ENCODE measurements at places on chromosomes 16 and 17.

GRCh38 chr16:52871481-52871880 lies 181.2 kb downstream of the CHD9NB start:
- no peak for DNase-seq

- DNase-seq = no peak
Observed at GRCh38 chr17:82134101-82134500, 36.1 kb upstream of the FASN start.

- no peak for DNase-seq
Observed at GRCh38 chr17:77343031-77343800, 202.4 kb downstream of the SEC14L1 start.

- no peak for DNase-seq
Observed at GRCh38 chr16:56047307-56048234, 143.7 kb upstream of the GNAO1 start.

GRCh38 chr16:23950898-23951297 lies 115.1 kb downstream of the PRKCB start:
- DNase-seq = no peak

DNA sequence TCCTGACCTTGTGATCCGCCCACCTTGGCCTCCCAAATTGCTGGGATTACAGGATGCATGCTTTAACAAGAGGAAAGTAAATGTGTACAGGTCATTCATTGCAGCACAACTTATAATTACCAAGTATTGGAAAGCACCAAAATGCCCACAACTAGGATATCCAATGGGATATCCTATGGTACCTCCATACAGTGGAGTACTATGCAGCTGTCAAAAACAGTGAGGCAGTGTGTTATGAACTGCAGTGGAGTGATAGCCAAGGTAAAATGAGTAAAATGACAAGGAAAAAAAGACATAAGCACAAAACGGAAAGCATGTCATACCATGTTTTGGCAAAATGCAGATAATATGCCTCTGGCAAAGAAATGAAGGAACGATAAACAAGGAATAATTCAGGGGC lies 87.6 kb downstream of the FOXL1 start:
- no peak for DNase-seq

GRCh38 chr17:5510771-5511170 lies 24.4 kb downstream of the MIS12 start:
- DNase-seq = no peak

DNA sequence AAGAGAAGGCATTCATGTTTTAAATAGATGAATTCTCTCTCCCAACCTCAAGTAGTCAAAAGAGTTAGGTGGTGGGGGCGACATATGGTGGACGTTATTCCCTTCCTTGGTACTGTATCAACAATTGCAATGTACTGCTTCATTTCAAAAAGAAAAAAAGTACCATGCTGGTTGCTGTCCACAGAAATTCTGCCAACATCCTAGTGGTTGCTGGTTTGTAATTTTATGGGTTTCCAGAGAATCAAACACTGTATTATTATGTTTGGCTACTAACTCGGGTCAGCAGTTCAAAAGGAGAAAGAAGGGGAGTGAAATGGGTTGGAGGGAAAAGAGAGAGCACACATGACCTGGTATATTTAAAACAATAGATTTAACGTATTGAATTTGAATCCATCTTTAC lies 61.1 kb upstream of the KCNJ16 start:
- DNase-seq = no peak

DNA sequence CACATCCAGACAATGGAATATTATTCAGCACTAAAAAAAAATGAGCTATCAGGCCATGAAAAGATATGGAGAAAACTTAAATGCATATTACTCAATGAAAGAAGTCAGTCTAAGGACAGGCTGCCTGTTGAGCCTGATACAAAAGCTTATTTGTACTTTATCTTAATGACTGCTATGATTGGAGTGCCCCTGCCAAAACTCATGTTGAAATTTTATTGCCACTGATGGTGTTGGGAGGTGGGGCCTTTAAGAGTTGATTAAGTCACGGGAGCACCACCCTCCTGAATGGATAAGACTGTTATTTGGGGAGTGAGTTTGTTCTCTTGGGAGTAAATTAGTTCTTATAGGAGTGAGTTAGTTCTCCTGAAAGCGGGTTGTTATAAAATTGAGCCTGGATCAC lies 9.9 kb downstream of the C17orf67 start:
- no peak for DNase-seq

- no peak for DNase-seq
Observed at GRCh38 chr17:77817953-77818352, 140.6 kb upstream of the TNRC6C start.

- no peak for DNase-seq
Observed at GRCh38 chr17:18224053-18224386, 1.4 kb upstream of the LLGL1 start.

- DNase-seq = no peak
Observed at GRCh38 chr16:75197522-75198134, 9.3 kb downstream of the CTRB2 start.

DNA sequence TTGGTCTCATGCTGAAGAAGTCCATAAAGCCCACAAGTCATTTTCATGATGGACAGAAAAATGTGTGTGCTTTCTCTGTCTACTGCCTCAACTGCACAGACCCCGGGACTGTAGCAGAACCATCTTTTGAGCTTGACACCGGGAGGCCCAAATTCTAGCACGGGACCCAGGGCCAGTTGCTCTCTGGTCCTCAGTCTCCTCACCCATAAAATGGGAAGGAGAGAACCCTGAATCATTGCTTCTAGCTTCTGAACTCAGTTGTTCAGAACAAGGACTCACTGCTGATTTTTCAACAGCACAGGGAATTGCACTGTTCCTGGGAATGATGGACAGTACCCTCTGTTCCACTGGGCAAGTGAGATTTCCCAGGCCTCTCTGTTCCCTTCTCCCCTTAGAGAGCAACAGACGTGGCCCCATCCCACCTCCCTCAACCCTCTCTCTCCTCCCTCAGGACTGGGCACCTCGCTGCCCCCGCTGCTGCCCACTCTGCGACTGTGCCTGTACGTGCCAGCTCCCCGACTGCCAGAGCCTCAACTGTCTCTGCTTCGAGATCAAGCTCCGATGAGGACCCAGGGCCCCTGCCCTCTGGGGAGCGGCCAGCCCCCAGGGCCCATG lies 2.2 kb upstream of the ALDOA start:
- DNase-seq = no peak

DNA sequence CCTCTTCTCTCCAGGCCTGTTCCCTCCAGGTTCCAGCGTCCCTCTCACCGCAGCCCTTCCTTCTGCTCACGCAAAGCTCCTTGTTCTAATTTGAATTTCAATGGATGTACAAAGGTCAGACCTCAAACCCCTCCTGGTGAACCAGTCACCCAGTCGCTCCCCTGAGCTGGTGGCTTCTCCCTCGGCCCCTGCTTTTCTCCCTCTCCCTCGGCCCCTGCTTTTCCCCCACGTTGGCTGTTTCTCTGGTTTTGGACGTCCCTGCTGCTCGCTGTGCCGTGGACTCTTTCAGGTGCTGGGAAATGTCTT lies 8.6 kb upstream of the MSLN start:
- no peak for DNase-seq

- DNase-seq = no peak
Observed at GRCh38 chr16:11597235-11598095, 10.7 kb upstream of the LITAF start.

DNA sequence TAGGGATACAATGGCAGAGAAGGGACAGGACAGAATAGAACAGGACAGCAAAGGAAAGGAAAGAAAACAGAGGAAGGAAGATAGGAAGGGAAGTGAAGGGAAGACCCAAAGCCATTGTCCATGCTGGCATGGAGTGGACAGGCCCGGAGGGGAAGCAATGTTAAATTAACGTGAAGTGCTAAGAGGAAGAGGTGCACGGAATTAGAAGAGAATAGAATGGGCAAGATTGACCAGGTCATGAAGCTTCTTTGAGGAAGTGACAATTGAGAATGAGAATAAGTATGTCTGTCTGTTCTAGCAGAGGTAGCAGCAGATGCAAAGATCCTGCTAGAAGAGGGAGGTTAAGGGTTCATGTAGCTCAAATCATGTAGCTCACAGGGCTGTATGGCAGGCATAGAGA lies 117.2 kb downstream of the MAF start:
- DNase-seq = no peak

- DNase-seq = no peak
Observed at GRCh38 chr17:65170839-65171238, 33.7 kb downstream of the RGS9 start.

DNA sequence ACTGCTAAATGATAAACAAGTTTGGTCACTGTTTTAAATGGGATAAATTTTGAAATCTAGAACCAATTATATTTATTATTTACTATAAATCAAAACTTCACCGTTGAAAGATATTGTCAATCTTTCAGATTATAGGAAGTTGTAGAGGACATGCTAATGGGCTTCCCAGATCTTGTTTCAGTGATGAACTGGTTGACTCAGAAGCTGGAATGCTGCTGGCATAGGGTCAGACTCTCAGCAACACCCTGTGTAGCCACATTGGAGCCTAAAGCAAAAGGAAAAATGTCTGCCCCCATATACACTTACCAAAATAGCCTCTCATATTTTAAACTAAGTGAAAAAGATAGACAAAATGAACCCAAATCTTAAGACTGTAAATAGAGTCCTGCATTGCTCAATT lies 916.9 kb upstream of the SOX9 start:
- no peak for DNase-seq

DNA sequence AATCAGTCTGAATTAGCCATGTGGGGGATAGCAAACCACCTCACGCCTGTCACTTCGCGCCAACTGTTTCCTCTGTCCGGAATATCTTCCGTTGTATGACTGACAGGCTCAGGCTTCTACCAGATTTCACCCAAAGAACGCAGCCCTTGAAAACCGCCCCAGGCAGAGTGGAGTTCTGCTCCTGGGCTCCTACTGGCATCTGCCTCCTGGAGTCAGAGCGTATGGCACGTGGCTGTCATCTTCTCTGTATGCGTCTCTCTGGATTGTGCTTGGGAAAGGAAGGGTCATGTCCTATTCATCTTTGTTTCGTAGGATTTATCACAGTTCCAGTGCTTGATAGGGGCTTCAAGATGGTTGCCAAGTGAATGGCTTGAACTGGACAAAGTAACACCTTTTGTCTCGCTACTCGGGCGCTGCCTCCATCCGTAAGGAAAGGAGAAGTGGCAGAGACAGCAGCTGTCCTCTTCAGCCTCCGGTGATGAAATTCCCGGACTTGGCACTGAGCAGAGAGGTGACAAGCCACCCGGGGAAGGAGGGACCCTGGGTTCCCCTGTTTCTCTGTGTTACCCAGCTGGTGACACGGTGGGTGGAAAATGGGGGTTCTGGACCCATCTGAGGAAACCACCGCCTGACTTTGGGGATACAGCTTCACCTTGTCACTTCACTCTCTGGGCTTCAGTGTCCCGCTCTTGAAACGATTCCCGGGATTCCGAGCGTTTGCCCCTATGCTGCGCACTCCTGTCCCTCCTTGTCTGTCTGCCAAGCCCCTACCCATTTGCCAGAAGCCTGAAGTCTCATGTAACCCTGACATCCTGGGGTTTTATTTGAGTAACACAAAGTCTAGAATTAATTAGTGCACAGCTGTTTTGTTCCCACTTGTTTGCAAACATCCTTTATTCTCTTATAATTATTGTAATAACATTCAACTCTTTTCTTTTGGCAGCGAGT lies 13.9 kb downstream of the KIAA0513 start:
- no peak for DNase-seq

DNA sequence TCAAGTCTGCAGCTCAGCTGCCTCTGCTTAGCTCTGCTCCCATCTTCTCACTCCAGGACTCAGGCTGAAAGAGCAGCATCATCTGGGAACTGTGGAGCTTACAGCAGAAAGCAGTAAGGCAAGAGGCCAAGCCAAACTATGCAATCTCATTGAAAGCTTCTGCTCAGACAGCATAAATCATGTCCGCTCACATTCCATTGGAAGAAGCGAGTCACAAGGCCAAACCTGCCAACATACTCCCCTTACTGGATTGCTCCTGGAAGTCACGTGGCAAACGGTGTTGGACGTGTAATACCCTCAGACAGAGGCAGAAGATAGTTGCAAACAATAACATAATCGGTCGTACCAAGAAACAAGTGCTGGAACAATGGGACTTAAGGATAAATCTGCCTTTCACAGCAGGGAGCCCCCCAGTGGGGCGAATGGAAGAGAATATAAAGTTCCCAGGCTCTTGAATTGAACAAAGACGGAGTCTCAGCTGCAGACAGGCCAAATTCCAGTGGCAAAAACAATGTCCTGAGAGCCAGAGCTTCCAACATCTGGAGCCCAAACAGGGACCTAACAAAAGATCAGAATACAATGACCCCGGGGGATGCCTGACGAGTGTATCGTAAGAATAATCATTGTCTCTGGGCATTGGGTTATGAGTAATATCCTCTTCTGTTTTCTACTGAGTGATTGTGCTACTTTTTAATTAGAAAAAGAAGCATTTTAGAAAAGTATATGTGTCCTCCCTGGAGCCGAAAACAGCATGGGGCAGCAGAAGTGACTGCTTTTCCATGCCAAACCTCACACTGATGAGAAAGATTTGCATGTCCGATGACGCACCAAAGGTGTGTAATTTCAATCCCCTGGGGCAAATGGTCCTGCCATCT lies 68.4 kb downstream of the CMC2 start:
- DNase-seq = no peak

DNA sequence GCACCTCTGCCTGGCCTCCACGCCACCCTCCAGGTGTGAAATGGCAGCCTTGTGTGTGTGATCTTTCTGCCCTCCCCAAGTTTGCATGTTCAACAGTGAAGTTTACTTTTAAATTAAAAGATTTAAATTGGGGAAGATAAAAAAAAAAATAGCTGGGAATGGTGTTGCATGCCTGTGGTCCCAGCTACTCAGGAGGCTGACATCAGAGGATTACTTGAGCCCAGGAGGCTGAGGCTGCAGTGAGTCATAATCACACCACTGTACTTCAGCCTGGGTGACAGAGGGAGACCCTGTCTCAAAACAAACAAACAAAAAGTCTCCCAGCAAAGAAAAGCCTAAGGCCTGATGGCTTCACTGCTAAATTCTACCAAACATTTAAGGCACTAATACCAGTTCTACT lies 35.4 kb upstream of the RNF43 start:
- DNase-seq = no peak

GRCh38 chr16:85350973-85351372 lies 238.7 kb upstream of the CIBAR2 start:
- DNase-seq = no peak

DNA sequence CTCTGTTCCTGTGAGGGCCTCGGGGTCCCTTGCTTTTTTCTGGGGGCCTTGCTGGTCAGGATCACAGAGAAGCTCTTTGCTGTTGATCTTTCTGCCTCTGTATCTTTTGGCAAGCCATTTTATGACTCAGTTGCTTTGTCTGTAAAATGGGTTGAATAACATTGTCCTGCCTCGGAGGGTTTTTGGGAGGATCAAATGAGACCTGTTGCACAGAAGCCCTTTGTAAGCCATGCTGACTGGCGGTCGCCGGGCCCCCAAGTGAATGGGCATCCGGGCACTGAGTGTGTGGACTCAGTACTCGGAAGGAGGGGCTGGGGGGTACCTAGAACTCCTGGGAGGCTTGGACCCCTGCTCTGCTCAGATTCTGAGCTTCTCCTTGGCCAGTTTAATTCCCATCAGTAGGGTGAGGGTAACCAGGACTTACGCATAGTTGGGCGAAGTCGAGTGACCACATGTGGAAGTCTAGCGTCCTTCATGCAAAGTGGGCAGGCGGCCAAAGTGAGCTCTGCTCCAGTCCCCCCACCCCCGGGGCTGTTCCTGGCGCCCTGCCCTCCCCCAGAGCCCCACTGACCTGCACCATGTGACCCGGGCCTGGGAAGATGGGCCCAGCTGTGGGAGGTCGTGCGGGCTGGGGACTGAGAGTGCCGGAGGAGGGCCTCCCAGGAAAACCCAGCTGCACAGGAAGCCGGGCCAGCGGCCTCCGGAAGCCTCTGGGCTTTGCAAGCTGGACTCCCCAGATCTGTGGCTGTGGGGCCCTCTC lies 284.0 kb downstream of the SEC14L1 start:
- no peak for DNase-seq

Data from stimulated activated CD8-positive, alpha-beta memory T cell treated with anti-CD3 and anti-CD28 coated beads, Interleukin-15, amount 100 ng/mL, for 1 hour (primary cell).